ENCODE measurements at places on chromosomes 12 and 14.

- DNase-seq: no peak
Measured at GRCh38 chr12:66500841-66501240, 178.0 kb downstream of the GRIP1 start.

DNA sequence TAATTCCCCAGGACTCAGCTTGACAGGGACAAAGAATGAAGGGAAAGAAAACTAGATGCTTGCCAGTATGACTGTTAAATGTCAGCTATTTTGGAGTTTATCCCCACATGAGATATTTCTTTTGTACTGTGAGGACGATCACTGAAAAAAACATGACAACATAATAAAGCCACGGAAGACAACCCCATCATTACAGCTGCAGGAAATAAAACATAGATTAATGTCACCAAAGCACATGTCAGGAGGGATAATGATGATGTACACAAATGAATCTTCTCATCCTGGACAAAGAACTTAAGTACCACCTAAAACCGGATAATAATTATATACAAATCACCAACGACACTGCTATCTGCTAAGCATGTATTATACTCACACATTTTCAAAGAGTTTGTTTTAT lies 84.6 kb upstream of the GRIP1 start:
- DNase-seq: no peak

GRCh38 chr12:19624491-19624890 lies 185.2 kb downstream of the AEBP2 start:
- DNase-seq: no peak

DNA sequence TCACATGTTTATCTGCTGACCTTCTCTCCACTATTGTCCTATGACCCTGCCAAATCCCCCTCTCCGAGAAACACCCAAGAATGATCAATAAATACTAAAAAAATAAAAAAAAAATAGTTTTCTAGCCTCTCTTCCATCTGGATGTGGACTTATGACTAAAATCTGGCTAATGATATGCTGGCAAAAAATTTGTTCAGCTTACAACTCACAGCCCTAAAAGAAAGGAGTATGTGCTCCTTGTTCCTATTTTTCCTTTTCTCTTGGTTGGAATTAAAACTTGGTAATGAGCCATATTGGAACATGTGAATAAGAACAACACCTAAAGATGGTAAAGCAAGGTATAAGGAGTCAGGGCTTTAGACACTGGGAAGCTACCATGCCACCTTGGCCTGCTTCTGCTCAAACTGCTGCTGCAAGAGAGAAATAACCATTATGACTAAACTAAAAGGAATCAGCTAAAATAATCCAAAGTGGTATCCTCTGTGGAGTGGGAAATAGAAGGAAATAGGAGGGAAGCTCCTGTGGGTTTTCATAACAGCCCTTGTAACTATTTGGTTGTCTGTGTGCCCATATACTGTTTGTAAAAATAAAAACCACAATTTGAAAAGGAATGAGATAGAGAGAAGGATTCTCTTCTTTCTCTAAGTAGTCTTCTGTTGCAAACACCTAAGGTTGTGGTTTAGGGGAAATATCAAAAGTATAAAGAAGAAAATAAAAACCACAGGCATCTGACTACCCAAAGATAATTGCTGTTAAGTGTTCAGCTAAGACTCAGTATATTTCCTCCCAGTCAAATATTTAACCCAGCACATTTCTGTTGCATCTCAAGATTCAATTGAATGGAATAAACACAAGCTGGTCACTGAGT lies 53.8 kb downstream of the SDR9C7 start:
- DNase-seq: no peak

GRCh38 chr12:33115716-33116115 lies 219.1 kb upstream of the PKP2 start:
- DNase-seq: no peak

GRCh38 chr12:102879144-102879763 lies 37.8 kb downstream of the PAH start:
- DNase-seq: peak; percentile 65

- no peak for DNase-seq
Measured at GRCh38 chr12:131204416-131205274, 250.9 kb downstream of the ADGRD1 start.
